T-helper 1 cell (primary cell): ENCODE measurements at places on chromosomes 4 and X.

DNA sequence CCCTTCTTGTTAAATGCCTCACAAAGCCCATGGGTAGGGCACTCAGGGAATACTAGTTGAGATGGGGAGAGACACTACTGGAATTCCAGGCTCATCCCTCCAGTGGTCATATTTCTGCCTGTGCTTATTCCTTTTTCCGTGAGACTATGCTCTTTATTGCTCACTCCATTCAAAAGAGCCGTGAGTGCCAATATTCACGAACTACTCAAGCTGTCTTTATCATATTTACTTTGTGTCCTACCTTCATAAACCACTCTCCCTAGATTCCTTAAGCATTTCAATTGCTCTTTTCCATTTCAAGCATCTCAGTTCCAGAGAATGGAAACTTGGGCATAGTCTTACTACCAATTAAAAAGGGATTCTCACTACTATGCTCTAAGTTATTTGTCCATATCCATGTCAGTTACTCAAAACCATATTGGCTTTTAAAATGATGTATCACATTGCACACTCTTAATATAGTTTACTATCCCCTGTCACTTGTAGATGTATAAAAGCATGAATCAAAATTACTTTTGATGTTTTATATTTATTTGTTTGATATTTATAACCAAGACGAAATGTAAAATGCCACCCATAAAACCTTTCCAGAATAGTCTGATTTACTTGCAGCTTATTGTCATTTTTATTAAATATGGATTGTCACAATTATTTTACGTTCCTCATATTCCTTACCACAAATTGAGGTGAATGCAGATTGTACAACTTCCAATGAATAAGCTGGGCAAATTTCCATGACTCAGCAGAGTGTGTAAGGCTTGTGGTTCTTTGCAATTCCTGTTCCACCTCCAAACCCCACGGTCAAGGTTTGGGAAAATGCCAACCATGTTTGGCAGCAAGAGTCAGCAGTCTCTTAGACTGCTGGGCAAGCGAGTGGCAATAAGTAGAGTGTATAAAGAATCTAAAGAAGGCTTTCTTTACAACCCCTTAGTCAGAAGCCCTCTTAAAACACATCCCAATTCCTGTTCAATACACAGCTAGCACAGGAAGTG is 24.4 kb downstream of the ENOX2 start:
- DNase-seq, result no peak

DNA sequence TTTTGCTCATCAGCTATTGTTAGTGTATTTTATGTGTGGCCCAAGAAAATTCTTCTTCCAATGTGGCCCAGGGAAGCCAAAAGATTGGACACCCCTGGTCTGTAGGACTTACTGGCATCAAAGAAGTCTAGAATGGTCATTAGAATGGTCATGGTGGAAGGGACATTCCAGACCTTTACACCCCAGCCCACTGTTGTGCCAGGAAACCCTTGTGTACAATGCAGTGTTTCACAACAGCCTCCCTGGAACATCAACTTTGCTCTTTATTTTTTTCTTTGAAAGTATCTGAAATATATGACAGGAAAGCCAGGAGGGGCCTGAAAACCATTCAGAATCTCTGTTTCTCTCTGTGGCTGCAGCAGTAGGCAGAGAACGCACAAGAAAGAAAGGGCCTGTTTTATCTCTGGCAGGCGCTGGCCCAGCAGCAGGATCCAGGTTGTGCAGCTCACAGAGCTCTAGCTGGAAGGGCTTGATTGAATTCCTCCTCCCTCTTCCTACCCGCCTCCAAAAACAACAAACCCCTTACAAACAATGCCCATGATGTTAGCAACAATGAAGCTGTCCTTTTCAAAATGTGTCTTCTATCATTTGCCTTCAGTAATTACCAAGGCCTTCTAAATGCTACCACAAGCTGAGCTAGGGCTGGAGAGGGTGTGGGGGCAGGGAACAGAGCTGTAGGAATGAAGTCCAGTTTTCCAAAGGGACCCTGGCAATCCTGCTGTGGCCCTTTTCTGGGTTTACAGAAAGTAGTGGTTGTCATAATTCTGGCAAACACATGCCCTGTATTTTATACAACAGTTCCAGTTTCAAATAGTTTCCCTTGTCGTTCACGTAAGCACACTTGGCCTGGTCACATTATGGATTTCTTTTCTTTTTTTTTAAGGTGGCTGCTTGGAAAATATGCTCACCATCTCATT is 32.3 kb upstream of the TFDP3 start:
- DNase-seq, result no peak

- no peak for DNase-seq
These were observed 342.8 kb downstream of the DHX15 start for GRCh38 chr4:24241511-24241910.

DNA sequence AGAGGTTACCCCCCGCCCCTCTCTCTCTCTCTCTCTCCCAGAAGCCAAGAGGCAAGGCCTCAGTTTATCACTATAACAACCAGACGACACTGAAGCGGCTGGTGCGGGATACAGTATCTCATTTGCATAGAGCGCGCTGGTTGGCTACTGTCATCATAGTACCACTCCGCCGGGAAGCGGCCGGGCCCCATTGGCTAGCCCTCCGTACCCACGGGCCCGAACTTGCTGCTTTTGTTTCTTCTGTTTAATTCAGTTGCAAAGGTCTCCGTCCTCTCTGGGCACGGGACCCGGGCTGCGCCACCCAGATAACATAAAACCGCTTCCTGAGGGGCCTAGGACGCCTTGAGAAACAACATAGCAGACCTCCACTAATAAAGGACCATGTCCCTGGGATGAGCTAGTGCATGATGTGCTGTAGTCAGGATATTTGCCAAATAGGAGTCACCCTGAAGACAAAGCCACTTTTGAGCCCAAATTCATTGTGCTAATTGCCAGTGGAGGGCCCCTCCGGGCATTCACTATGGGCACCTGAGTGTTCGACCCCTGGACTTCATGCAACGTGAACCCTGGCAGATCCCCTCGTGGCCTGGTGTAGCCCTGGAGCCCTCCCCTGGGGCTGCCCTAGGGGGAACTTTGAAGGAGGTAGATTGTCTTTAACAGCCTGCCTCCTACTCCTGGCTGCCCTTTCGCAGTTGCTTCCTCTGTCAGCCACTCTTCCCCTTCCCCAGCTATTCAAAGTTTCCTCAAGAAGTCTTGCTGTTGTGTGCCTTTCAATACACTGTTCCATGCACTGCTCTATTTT is at the start of gene PCYT1B:
Gene PCYT1B, minus strand, starts transcription at position 91 of the 802 bp plus-strand sequence. CDS start 242 bp downstream, outside the sequence.
- peak; percentile 52 for DNase-seq

- no peak for DNase-seq
These were observed 23.8 kb downstream of the FLNA start for GRCh38 chrX:154350429-154351182.

GRCh38 chr4:76305971-76306881 is at the start of gene STBD1:
Gene STBD1, plus strand, starts transcription at chr4:76306733. Its CDS starts 37 bp downstream, at chr4:76306770.
- peak; percentile 48 for DNase-seq

GRCh38 chr4:23365086-23365485 is 524.8 kb downstream of the PPARGC1A start:
- no peak for DNase-seq

- DNase-seq, result no peak
These were observed 345.2 kb upstream of the GRID2 start for GRCh38 chr4:91958596-91958995.

GRCh38 chrX:123447506-123447905 is 263.4 kb downstream of the GRIA3 start:
- no peak for DNase-seq
